ENCODE measurements at places on chromosomes 1 and 21.

- DNase-seq, result no peak
- H3K27ac ChIP-seq, result no peak overlapping the region
Observed at GRCh38 chr1:15180189-15180588, 26.6 kb downstream of the TMEM51 start.

GRCh38 chr1:182149411-182149965 lies 88.0 kb upstream of the ZNF648 start:
- H3K36me3 ChIP-seq, result no peaks in the 10 kb centered on the region
- no peak for DNase-seq
- no peak overlapping the region for H3K4me3 ChIP-seq

- no peak overlapping the region for H3K4me3 ChIP-seq
- H3K36me3 ChIP-seq, result no peaks in the 10 kb centered on the region
- peaks cover 33% of the 10 kb centered on the region for H3K4me1 ChIP-seq
- H3K27ac ChIP-seq, result no peak overlapping the region
- no peak for DNase-seq
Observed at GRCh38 chr1:202568410-202568809, 141.8 kb downstream of the SYT2 start.

- DNase-seq, result no peak
- H3K36me3 ChIP-seq, result no peaks in the 10 kb centered on the region
- no peaks in the 10 kb centered on the region for H3K4me1 ChIP-seq
- H3K27me3 ChIP-seq, result no peaks in the 10 kb centered on the region
Observed at GRCh38 chr1:67610450-67610849, 74.6 kb upstream of the GADD45A start.

- H3K36me3 ChIP-seq, result no peaks in the 10 kb centered on the region
- H3K27ac ChIP-seq, result no peak overlapping the region
- no peaks in the 10 kb centered on the region for H3K27me3 ChIP-seq
- H3K4me1 ChIP-seq, result no peaks in the 10 kb centered on the region
- no peak for DNase-seq
Observed at GRCh38 chr1:205183676-205184335, 27.7 kb downstream of the DSTYK start.

DNA sequence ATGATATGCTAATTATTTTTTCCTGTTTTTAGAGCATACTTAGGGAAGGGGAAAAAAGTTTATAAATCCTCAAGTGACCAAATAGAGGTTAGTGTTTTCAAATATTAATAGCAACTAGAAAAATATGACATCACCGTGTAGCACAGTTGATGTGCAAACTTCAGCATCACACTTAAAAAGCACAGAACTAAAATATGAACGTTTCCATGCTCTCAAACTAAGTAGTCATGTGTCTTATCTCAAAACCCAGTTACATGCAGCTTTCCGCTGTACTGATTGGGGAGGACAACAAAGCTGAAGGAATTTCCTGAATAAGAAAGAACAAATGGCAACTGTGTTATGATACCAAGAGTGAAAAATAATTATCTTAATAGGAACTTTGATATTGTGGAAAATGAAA lies 903.7 kb downstream of the ADGRL2 start:
- DNase-seq, result no peak
- no peaks in the 10 kb centered on the region for H3K36me3 ChIP-seq
- no peaks in the 10 kb centered on the region for H3K4me1 ChIP-seq
- H3K4me3 ChIP-seq, result no peak overlapping the region
- H3K27ac ChIP-seq, result no peak overlapping the region
- H3K27me3 ChIP-seq, result no peaks in the 10 kb centered on the region

- H3K4me1 ChIP-seq, result no peaks in the 10 kb centered on the region
- H3K27ac ChIP-seq, result no peak overlapping the region
- DNase-seq, result no peak
- H3K36me3 ChIP-seq, result no peaks in the 10 kb centered on the region
- no peak overlapping the region for H3K4me3 ChIP-seq
Observed at GRCh38 chr1:25718732-25719131, 81.3 kb upstream of the SELENON start.

Data from GM12878 (cell line).